Naive thymus-derived CD8-positive, alpha-beta T cell (primary cell): ENCODE measurements at places on chromosomes 7 and 10.
A peak's percentile ranks its signal among the peaks of the same experiment; 100 is the strongest.

GRCh38 chr7:44580945-44581878 is 819 bp downstream of the TMED4 start:
- H3K27ac ChIP-seq, result peak overlapping the region; percentile 99
- no peaks in the 10 kb centered on the region for H3K27me3 ChIP-seq
- peaks cover 33% of the 10 kb centered on the region for H3K4me1 ChIP-seq

GRCh38 chr10:48316236-48316635 is 9.8 kb downstream of the MAPK8 start:
- H3K4me1 ChIP-seq, result peaks cover 40% of the 10 kb centered on the region
- no peak for DNase-seq
- no peak overlapping the region for H3K4me3 ChIP-seq
- no peaks in the 10 kb centered on the region for H3K27me3 ChIP-seq
- no peak overlapping the region for H3K27ac ChIP-seq
- no peaks in the 10 kb centered on the region for H3K36me3 ChIP-seq

DNA sequence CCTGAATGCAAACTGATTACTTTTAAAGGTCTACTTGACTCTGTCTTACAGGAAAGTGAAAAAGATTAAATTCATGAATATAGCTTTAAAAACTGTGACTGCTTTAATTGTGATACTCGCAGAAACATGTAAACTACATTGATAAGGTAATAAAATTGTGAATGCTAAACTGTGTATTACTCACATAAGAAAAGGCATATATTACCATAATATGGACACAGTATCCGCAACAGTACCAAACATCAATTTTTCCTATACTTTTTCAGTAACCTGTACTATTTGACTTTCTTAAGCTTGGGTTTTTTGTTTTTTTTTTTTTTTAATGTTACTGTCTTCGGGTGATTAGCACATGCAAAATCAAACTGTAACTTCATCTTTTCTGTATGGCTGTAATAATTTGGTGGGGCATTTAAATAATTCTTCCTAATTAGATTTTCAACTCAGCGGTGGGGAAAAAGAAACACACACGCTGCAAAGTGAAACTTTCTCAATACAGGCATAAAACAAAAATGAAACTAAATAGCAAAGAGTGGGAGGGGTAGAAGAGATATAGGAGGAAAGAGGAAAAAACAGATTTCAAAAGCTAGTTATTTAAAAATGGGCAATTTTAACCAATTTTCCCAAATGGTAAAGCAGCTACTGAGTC is 23.2 kb downstream of the NT5C3A start:
- H3K4me3 ChIP-seq, result peak overlapping the region; percentile 86
- peaks cover 45% of the 10 kb centered on the region for H3K4me1 ChIP-seq
- peak overlapping the region; percentile 86 for H3K27ac ChIP-seq
- peaks cover 5% of the 10 kb centered on the region for H3K36me3 ChIP-seq

DNA sequence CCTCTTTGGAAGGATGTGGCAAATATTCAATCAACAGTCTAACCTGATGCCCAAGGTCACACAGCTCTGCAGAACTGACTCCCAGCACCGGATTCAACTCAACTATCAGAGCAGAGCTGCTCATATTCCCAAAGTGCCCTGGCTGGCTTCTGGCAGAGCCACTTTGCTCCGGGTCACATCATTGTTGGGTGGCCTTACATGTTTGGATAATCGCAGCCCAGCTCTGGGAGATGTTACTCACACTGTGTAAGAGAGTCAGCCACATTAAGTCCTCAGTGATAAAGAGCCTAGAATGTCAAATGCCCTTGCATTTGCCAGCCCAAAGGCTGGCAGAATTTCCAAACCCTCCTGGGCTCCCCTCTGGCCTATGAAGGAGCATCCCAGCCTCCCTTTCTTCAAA is 79.8 kb upstream of the PDE1C start:
- no peaks in the 10 kb centered on the region for H3K4me1 ChIP-seq
- DNase-seq, result no peak
- H3K36me3 ChIP-seq, result no peaks in the 10 kb centered on the region
- H3K27ac ChIP-seq, result no peak overlapping the region
- H3K27me3 ChIP-seq, result no peaks in the 10 kb centered on the region
- no peak overlapping the region for H3K4me3 ChIP-seq

DNA sequence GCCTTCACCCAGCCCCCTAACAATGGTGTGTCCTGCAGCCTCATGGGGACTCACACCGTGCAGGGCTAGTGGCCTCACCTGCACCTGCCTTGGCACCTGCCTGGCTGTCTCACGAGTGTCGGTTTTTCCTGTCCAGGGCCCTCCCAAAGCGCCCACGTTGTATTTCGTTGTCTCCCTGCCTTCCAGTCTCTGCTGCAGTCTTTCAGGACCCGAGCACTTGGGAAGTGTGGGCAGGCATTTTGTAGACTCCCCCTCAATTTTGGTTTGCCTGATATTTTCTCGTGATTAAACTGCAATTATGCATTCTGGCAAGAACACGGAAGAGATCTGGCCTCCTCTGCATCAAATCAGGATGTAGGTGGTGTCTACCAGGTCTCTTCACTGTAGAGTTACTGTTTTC is 17.9 kb downstream of the BNIP3 start:
- H3K27ac ChIP-seq, result peak overlapping the region; percentile 34
- H3K27me3 ChIP-seq, result no peaks in the 10 kb centered on the region
- no peak overlapping the region for H3K4me3 ChIP-seq
- DNase-seq, result no peak
- peaks cover 25% of the 10 kb centered on the region for H3K36me3 ChIP-seq

DNA sequence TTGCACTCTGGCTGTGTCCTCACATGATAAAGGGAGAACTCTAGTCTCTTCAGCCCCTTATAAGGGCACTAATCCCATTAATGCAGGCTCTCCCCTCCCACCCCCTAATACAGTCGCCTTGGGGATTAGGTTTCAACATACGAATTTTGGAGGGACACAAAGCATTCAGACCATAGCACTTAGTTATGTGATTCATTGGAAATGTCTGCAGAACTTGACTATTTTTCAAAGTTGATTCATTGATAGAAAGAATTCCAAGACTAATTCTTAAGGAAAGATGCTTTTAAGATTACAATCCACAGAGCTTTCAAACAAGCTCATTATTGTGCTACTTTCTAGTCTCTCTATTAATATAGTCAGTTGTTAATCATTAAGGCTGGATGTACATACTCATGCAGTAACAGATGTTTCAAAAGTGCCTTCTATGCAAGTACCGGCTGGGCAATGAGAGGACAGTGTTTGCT is 85.3 kb upstream of the RPA3 start:
- H3K4me3 ChIP-seq, result no peak overlapping the region
- H3K36me3 ChIP-seq, result no peaks in the 10 kb centered on the region
- H3K27ac ChIP-seq, result no peak overlapping the region
- no peak for DNase-seq

- no peaks in the 10 kb centered on the region for H3K4me1 ChIP-seq
- H3K27ac ChIP-seq, result no peak overlapping the region
- no peak overlapping the region for H3K4me3 ChIP-seq
- DNase-seq, result no peak
Observed at GRCh38 chr10:58555170-58555929, 42.7 kb downstream of the BICC1 start.

GRCh38 chr7:70384891-70385290 is 747.1 kb upstream of the GALNT17 start:
- no peaks in the 10 kb centered on the region for H3K36me3 ChIP-seq
- H3K4me3 ChIP-seq, result no peak overlapping the region
- H3K4me1 ChIP-seq, result no peaks in the 10 kb centered on the region
- no peaks in the 10 kb centered on the region for H3K27me3 ChIP-seq
- DNase-seq, result no peak
